Motor neuron (in vitro differentiated cells): ENCODE measurements at places on chromosomes 6 and 20.

GRCh38 chr6:130018744-130019325 is 454 bp downstream of the L3MBTL3 start:
- ATAC-seq: peak; percentile 18

- ATAC-seq: no peak
Observed at GRCh38 chr6:116251568-116252384, 2.1 kb downstream of the TSPYL4 start.

GRCh38 chr6:74113901-74114300 is 417.9 kb downstream of the CD109 start:
- no peak for ATAC-seq

- ATAC-seq: no peak
Observed at GRCh38 chr6:42509256-42509655, 54.6 kb upstream of the UBR2 start.

DNA sequence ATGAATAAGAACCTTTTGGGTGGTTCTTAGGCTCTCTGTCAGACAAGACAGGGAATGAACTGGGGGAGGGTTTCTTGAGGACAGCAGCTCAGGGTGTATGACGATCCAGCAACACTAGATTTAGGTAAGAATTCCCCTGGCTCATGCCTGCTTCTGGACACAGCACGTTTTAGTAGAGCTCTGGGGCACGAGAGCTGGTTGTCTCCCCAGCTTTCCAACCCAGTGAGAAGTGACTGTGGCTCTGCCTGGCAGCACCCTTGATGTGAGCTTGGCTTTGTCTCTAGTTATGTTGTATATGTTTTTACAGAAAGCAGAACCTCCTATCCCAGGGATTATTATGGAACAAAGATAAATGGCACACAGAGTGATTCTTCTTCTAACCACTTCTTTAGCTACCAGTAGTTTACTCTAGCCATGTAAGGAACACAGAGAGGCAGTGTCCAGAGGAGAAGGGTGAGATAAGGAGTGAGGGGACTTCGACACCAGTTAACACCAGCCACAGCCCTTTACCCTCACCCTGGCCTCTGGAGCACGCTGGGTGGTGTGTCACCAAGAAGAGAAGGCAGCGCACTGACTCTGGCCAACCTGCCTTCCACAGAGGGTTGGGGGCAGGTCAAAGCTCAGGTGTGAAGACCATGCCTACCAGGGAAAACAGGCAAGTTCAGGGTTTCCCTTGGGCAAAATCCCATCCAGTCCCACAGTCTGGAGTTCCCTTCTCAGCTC is 3.9 kb downstream of the APOBEC2 start:
- no peak for ATAC-seq

DNA sequence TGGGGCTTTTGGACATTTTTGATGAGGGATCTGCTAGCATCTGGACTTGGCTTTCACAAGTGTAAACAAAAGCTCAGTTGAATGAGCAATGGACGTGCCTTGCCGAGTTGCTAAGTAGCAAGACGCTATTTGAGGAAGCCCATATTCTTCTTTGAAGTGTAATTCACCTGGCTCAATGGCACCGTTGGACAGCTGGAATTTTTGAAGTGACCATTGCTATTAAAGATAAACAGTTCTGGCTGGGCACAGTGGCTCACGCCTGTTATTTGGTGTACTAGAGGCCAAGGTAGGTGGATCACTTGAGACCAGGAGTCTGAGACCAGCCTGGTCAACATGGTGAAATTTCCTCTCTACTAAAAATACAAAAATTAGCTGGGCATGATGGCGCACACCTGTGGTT is 88.8 kb upstream of the SOX4 start:
- ATAC-seq: no peak

- ATAC-seq: no peak
Observed at GRCh38 chr20:63701329-63702035, 5.0 kb downstream of the TNFRSF6B start.

- no peak for ATAC-seq
Observed at GRCh38 chr6:81749707-81750106, 2.8 kb downstream of the TENT5A start.

DNA sequence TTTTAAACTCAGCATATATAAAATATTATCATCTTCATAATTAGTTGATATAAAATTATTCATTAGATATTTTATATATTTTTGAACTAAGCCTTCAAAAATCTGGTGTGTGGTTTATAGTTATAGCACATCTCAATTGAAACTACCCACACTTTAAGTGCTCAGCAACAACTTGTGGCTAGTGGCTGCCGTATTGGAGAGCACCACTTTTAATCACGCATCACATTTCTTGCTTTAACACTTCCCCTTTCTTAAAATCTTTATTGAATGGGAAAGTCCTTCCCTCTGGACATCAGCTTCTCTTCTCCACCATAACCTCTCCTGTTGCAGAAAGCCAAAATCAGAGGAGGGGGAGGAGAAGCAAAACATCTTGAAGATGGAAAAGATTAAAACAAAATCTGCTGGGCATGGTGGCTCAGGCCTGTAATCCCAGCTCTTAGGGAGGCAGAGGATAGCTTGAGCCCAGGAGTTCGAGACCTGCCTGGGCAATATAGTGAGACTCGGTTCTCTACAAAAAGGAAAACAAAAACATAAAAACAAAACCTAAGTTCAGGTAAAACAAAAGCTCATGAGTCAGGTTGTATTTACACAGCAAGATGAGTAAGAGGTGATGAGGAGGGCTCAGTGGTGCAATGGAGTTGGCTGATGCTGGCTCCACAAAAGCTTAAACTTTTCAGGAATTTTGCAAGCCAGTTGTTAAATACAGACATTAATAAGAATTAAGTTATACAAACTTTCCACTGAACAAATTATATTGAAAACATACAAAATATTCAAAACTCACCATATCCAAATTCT is 237.0 kb upstream of the SUPT3H start:
- no peak for ATAC-seq

DNA sequence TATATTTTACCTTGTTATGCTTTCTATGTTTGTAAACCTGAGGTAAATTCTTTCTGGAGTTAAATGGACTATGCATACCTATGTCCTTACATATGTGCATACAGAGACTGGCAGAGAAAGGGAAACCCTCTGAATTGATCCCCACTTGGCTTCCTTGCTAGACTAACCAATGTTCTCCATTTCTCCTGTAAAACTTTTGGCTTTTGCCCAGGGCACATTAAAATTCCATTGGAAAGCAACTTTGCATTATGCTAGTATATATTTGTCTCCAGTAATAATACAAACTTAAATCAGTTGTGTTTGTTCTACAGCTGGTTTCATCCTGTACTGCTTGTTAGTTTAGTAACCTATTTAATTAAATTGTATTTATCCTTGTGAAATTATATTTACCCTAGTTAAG is 646.0 kb upstream of the MARCKS start:
- ATAC-seq: no peak

- ATAC-seq: no peak
Observed at GRCh38 chr6:21398741-21399325, 194.7 kb upstream of the SOX4 start.

DNA sequence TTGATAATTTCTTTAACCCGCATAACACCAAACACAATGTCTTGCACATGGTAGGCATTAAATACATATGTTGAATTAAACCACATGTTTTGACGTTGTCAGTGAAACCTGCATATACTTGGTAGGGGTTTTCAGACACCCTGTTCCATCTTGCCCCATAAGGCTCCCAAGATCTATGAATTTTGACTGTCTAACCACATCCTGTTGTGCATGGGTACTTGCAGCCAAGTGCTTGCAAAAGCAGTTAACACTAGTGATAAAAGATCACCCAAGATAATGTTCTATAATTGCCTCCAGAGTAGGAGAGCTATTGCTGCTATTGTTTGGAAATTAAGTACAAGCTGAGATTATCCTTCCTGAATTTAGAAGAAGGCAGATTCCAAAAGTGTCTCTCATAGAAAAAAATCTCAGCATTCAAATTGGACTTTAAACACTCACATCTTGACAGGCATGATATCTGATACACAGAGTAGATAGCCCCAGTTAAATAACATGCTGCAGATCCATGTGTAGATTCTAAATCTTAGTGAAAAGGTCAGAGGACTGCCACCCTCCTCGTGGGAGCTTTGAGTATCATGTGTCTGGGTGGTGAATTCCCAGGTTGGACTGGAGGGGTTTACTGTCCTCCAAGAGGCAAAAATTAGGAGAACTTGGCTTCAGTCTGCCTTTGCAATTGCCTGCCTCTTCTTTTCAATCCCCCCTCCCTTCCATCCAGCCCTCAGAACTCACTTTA is 25.8 kb upstream of the CCN6 start:
- peak; percentile 23 for ATAC-seq

GRCh38 chr6:45959534-45960145 is 56.0 kb downstream of the CLIC5 start:
- ATAC-seq: peak; percentile 86

DNA sequence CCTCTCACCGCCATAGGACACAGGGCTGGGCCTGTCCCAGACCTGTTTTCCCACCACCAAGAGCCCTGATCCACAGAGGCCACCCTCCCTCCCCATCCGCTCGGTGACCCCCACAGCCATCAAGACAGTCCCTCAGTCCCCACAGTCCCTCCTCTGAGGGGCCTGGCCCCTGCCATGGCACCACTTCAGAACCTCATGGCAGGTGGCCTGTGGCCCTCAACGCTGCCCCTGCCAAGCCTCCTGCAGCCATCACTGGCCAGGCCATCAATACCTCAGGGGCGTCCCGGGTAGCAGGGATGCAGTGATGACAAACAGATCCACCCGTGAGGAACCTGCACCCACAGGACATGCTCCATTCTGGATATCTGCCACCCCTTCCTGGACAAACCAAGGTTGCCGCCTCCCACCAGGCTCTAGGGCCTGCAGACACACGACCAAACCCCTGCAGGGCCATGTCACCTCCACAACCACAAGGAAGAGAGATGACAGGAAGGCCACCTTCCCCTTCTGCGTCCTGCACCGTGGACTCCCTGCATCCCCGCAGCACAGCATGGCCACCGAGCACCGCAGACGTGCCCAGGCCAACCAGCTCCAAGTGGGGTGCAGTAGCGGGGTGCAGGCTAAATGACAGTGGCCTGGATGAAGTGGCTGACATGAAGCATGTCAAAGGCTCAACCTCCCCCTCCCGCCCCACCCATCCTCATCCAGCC is 14.0 kb downstream of the TAF4 start:
- ATAC-seq: no peak

- no peak for ATAC-seq
Observed at GRCh38 chr6:164870164-164870563, 439.2 kb downstream of the C6orf118 start.

GRCh38 chr6:31559958-31560696 is 12.0 kb upstream of the LTA start:
- ATAC-seq: peak; percentile 50

GRCh38 chr20:55978550-55978949 is 26.8 kb downstream of the CBLN4 start:
- ATAC-seq: no peak

DNA sequence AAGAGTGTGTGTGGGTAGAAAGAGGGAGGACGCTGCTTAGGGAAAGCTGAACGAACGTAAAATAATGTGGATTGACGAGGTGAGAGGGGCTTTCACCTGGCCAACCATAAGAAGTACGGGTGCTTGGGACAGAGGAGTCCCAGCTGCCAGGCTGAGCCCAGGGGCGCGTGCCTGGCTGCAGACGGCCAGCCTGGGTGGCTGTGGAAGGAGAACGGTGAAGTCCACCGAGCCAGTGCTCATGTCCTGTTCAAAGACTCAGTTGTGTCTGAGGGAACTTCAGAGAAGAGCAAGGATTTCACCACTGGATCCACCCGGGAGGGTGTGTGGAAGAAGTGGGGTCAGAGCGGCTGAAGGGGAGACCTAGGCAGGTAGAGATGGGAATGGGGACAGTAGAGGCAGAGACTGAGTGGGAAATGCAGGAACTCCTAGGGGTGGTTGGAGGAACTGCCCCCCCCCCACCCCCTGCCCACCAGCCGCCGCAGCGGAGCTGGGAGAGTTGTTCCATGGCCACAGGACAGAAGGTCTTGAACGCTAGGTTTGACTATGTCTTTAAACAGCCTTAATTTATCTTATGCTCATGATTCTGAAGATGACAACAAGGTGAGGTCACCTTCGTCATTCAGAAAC is 68.1 kb upstream of the TBXT start:
- no peak for ATAC-seq

GRCh38 chr6:84897988-84898594 is 133.7 kb upstream of the TBX18 start:
- peak; percentile 93 for ATAC-seq

- no peak for ATAC-seq
Observed at GRCh38 chr20:41334443-41335421, 5.9 kb upstream of the LPIN3 start.

- no peak for ATAC-seq
Observed at GRCh38 chr6:11201015-11201414, 31.5 kb downstream of the NEDD9 start.

- ATAC-seq: peak; percentile 74
Observed at GRCh38 chr6:166621114-166621540, 5.9 kb downstream of the RPS6KA2 start.

DNA sequence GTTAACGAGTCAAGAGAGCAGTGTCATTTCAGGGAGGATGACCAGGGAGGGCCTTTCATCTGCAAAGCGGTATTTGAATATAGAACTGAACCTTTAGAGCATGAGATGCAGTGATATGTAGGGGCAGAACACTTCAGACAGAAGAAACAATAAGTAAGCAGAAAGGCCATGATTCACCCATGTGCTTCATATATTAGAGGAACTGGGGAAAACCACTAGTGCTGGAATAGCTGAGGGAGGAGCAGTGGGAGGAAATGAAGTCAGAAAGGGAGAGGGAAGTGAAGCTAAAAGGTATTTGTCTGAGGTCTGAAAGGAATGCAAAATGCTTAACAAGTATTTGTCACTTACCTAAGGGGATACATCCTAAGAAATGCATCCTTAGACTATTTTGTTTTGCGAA is 391.2 kb downstream of the ADGRB3 start:
- peak; percentile 41 for ATAC-seq

GRCh38 chr20:63230800-63231268 is 4.9 kb upstream of the BIRC7 start:
- ATAC-seq: peak; percentile 33

GRCh38 chr6:99178168-99178567 is 171.3 kb downstream of the FAXC start:
- ATAC-seq: no peak

DNA sequence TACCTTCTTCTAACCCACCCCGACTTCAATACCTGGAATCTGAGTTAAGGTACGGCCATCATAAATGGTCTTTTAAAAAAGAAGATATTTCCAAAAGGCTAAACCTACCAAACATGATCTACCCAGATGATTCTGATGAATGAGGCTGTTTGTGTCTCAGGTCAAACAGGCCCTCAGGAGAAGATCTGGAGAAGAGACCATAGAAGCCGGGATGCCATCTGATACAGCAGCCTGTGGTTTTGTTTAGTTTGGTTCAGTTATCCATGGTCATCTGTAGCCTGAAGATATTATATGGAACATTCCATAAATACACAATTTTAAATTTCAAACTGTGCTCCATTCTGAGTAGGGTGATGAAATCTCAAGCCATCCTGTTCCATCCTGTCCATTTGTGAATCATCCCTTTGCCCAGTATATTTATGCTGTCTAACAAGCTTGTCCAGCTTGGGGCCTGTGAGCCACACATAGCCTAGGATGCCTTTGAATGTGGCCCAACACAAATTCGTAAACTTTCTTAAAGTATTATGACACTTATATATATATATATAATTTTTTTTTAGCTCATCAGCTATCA is 4.0 kb upstream of the CAP2 start:
- ATAC-seq: no peak

- no peak for ATAC-seq
Observed at GRCh38 chr6:34536959-34537848, 18.9 kb downstream of the SPDEF start.
